ENCODE measurements at places on chromosomes 5 and 9.

GRCh38 chr9:89606624-89607311 is 2.0 kb downstream of the GADD45G start:
- peak overlapping the region; percentile 26 for H3K27ac ChIP-seq
- peaks cover 32% of the 10 kb centered on the region for H3K4me1 ChIP-seq
- H3K4me3 ChIP-seq: peak overlapping the region; percentile 84
- no peak for DNase-seq

DNA sequence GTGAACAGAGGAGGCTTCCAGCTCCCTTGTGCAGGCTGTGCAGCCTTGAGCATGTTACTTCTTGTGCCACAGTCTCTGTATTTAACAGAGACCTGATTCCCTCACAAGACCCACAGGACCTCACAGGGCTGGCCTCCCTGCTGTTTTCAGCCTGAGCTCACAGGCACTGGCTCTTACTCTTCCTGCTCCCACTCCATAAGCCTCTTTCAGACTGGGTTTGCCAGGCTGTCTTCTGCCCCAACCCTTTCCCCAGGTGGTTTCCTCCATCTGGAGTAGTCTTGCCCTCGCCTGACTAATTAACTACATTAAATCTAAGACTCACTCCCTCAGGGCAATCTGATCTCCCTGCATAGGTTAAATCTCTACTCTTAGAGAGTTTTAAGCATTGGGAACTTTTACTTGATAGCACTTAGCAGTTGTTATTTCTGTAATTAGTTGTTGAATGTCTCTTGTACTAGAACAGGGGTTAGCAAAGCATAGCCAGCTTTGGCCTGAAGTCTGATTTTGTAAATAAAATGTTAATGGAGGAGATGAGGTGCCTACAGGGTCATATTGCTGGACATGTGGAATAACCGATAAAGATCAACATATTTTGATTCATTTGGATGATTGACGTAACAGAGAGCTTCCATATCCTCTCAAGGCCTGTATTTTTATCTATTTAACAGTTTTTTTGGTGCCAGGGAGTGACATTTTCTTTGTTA is 28.6 kb upstream of the SPATA31E1 start:
- no peak overlapping the region for H3K4me3 ChIP-seq
- peaks cover 4% of the 10 kb centered on the region for H3K27me3 ChIP-seq
- H3K4me1 ChIP-seq: no peaks in the 10 kb centered on the region
- no peak overlapping the region for H3K27ac ChIP-seq

- H3K27me3 ChIP-seq: no peaks in the 10 kb centered on the region
- no peak for DNase-seq
- no peak overlapping the region for H3K4me3 ChIP-seq
- H3K4me1 ChIP-seq: no peaks in the 10 kb centered on the region
- no peaks in the 10 kb centered on the region for H3K36me3 ChIP-seq
- no peak overlapping the region for H3K27ac ChIP-seq
These were observed 322.9 kb upstream of the RPS23 start for GRCh38 chr5:82601077-82601476.

GRCh38 chr9:77892171-77892570 is 139.4 kb downstream of the GNAQ start:
- no peaks in the 10 kb centered on the region for H3K36me3 ChIP-seq
- H3K4me1 ChIP-seq: no peaks in the 10 kb centered on the region
- no peak overlapping the region for H3K27ac ChIP-seq
- peaks cover 9% of the 10 kb centered on the region for H3K27me3 ChIP-seq
- H3K4me3 ChIP-seq: no peak overlapping the region

Data from activated B cell treated with CpG ODN at 0.5 μM for 24 hours (primary cell).